Stimulated activated CD4-positive, alpha-beta T cell treated with anti-CD3 and anti-CD28 coated beads, Interleukin-12 subunit alpha, Interleukin-12 subunit beta, amount 100 ng/mL, for 24 hours (primary cell): ENCODE measurements at places on chromosomes 2 and 18.

- no peak for DNase-seq
Observed at GRCh38 chr2:47299555-47299954, 103.4 kb upstream of the MSH2 start.

DNA sequence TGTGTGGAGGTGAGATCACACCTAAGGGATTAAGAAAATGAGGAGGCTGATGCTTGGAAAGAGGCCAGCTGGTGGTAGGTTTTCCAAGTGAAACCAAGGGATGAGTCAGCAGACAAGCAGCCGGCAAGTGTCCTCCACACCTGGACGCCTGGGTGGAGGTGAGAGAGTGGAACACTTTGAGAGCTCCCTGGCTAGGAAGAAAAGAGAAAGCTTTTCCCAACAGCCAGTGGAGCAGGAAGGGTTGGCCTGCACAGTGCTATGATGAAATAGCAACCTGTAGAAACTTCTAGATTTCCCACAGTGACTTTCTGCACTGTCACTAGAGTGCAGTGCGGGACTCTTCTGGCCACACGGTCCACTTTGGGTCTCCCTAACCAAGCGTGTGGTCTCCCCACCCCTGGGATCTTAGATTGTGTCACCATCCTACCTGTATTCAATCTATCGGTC lies 19.6 kb upstream of the IL37 start:
- no peak for DNase-seq

GRCh38 chr2:213316001-213316735 lies 31.9 kb downstream of the SPAG16 start:
- DNase-seq: no peak

- DNase-seq: no peak
Observed at GRCh38 chr2:45755585-45756335, 104.3 kb downstream of the PRKCE start.

DNA sequence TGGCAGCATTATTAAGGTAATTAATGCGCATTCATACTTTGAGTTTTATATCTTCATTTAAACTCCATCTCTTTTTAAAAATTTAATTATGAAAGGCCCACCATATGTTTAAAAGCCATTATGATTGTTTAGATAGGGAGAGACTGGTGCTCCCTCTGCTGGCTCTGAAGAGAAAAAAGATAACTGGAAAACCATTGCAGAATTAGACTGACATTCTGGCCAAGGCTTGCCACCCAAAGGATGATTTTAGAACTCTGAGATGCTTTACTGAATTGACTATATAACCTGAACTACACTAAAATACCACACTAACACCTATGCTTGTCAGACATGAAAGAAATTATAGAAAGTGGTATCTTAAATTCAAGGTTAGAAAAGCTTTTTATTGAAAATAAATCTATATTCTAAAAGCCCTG lies 127.6 kb upstream of the SPOPL start:
- DNase-seq: no peak

- no peak for DNase-seq
Observed at GRCh38 chr2:237724811-237725478, 73.6 kb upstream of the RBM44 start.

DNA sequence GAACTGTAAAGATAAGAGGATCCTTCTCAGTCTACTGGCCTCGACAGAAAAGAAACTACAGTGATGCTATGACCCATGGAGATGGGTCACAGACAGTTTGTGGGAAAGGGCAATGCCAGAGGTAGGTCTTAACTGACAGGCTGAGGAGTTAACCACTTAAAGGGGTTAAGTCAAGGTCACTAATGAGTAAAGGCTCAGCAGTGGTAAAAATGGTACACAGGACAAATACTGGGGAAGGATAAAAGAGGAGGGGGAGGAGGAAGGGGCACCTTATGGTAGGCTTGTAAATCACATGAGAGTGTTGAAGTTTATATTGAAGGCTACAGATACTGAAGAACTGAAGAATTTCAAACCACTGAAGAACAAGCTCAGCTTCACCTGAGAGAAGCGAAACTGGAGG lies 9.9 kb downstream of the IER3IP1 start:
- DNase-seq: no peak

DNA sequence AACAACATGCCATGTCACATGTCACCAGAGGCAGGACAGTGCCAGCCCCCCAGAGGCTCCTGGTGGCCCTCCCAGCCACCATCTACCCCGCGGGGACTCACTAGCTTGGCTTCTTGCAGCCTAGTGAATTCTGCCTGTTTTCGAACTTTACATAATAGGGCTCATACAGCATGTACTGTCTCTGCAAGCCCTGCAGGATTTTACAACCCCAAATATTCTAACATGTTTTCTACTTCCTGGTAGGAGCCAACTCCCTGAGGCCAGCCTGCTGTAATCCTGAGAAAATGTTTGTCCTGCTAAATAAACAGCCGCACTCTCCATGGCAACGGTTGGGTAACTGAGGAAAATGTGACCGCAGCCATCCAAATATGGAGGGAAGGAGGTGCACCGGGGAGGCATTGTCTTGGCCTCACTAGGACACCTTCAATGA lies 2.7 kb downstream of the PER2 start:
- no peak for DNase-seq

DNA sequence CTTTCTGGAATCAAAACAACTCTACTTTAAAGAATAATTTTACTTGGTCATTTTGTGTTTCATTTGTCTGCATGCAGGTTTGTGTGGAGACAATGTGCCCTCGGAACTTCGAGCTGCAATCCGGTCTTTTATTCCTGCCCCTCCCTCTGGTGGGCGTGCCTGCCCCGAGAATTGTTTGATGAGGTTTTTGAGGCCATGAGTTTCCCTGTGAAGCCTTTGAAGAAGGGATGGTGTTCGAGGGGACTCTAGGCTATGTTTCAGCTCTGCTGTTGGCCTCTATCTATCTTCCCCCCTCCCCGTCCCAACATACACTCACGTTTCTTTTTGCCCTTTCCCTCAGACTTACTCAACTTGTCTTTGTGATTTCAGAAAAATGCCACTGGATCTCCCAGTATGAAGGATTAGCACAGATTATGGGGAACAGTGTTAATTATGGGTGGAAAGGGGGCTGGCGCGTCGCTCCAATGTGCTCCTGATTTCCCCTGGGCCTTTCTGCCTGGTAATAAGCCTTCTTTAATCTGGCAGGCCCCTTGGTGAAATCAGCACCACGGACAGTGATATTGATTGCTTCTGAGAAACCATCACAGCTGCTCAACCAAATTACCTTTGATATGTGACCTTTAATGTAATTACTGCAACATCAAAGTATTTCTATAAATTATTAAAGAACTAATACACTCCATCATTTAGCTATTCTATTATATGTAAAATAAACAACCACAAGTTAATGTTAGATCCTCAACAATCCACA lies 82.2 kb downstream of the CELF4 start:
- DNase-seq: no peak

GRCh38 chr2:72094701-72095100 lies 53.0 kb downstream of the CYP26B1 start:
- no peak for DNase-seq

DNA sequence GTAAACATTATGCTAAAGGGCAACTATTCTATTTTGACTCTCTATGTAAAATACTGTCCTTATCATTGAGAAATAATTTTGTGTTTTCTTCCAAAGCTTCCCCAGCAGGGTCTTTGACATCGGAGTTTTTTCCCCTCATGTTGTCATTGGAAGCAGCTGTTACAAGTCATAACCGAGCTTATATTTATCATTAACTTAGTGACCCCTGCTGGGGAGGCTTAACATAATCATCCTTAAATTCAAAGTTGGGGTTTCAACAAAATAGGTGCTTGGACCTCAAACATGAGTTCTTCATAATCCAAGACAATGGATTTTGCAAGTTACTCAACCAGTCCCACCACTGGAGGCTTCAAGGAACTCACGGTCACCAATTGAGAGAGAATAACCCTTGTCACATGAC lies 330.9 kb downstream of the DCC start:
- no peak for DNase-seq

DNA sequence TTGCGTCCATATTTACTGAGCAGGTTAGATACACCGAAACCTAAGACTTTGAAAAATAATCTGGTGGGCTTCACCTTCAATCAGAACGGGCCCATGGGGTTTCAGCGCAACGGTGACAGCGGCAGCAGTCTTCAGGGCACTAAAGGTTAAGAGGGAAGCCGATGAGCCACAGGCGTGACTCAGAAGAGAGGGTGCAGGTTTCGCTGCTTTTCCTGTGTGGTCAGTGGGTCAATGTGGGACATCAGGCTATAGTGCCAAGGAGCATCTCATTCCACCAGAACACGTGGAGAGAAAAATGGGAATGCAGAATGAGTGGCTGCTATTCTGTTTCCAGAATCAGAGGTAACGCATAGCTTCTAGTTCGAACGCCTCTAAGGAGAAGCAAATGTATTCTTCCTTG lies 8.9 kb downstream of the PTGR3 start:
- DNase-seq: no peak

GRCh38 chr2:72040629-72041571 lies 106.8 kb downstream of the CYP26B1 start:
- no peak for DNase-seq

DNA sequence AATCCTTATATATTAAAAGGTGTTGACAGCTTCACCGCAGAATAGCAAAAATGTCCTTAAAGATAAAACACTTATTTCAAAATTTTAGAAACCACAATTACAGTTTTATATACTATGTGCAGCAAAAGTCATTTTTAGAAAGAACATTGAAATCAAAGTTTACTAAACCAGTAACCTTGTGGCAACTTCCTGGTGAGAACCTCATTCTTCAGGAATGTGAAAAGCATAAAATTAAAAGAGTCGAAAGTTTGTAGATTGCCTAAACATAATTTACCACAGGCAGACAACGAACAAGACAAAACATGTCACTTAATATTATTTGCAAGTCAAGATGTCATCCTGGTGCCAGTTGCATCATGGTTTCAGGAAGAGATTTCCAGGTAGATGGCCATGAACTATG lies 108.3 kb upstream of the NRP2 start:
- DNase-seq: no peak

- DNase-seq: no peak
Observed at GRCh38 chr18:74333091-74333490, 17.5 kb downstream of the C18orf63 start.

- DNase-seq: no peak
Observed at GRCh38 chr2:143390171-143390570, 261.0 kb downstream of the ARHGAP15 start.
